ENCODE measurements at places on chromosomes 7 and 10.
A peak's percentile ranks its signal among the peaks of the same experiment; 100 is the strongest.

- no peak for DNase-seq
These were observed 314.2 kb downstream of the ADRA2A start for GRCh38 chr10:111390813-111391563.

GRCh38 chr7:19772841-19773760 is at the start of gene TMEM196:
Gene TMEM196 (minus strand): TSS chr7:19773617. CDS start chr7:19772696, 921 bp downstream.
- DNase-seq = peak; percentile 43

- DNase-seq = no peak
These were observed 108.4 kb upstream of the HPS1 start for GRCh38 chr10:98555021-98555619.

- DNase-seq = no peak
These were observed at the start of gene CLRN3 for GRCh38 chr10:127892743-127893142. Gene CLRN3 (minus strand): TSS chr10:127892941. CDS start chr10:127892784, 157 bp downstream.

- no peak for DNase-seq
These were observed 39.9 kb upstream of the NRBF2 start for GRCh38 chr10:63093227-63093626.

- peak; percentile 50 for DNase-seq
These were observed 189.2 kb upstream of the PODXL start for GRCh38 chr7:131745390-131746248.

GRCh38 chr10:123916775-123917174 is 25.2 kb upstream of the CPXM2 start:
- DNase-seq = no peak

- DNase-seq = peak; percentile 64
These were observed 57.8 kb upstream of the OPALIN start for GRCh38 chr10:96416643-96417042.

- no peak for DNase-seq
These were observed 68.6 kb downstream of the UNCX start for GRCh38 chr7:1301054-1301881.

DNA sequence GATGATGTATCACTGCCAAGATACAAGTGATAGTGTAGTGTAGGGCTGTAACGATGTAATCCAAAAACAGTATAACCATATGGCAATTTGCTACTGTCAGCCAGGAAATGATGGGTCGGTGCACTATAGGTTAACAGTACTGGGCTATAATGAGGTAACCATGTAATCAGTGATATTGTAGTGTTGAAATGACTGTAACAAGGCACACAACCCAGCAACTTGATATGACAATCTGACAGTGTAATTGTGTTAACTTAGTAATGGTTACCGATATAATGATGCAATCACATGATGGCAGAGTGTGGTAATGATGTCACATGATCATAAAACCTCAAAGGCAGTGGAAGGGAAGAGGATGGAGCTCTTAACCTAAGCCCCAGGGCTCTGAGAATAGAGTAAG is 73.8 kb upstream of the SLF2 start:
- no peak for DNase-seq

GRCh38 chr7:42981601-42982000 is 49.4 kb downstream of the MRPL32 start:
- peak; percentile 30 for DNase-seq

DNA sequence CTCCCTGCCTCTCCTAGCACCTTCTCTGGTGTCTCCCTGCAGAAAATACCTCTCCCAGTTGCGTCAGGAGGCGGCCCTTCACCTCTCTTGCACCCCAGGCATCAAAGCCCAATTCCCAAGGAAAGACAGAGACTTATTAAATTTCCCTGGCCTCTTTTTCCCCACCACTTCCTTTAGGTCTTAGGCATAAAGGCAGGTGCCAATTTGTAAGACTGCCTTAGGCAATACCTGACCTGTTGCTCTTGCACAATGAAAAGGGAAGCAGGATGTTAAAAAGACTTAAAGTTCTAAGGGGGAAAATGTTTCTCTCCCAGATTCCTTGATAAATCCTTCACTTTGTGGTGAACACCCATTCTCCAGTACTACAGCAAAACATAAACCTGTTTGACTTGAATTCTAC is 186.7 kb downstream of the SLC25A13 start:
- DNase-seq = no peak

DNA sequence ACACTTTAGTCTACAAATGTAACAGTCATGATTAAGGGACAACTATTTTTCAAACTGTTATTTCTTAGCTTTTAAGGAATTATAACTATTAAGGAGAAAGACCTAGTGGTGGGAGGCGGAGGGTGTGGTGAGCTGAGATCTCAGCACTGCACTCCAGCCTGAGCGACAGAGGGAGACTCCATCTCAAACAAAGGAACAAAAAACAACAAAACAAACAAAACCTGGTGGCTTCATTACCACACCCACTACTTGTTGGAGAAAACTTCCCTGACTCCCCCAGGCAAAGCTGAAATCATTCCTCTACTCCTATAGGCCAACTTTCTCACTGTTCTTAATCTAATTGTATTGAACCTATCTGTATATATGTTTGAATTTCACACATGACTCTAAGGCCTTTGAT is 3.2 kb downstream of the POLR1F start:
- no peak for DNase-seq

GRCh38 chr10:16787361-16787791 is 29.8 kb downstream of the RSU1 start:
- no peak for DNase-seq

- peak; percentile 50 for DNase-seq
These were observed 287.2 kb downstream of the ETV1 start for GRCh38 chr7:13702251-13702650.

GRCh38 chr7:6286486-6286885 is 14.1 kb upstream of the CYTH3 start:
- no peak for DNase-seq

- DNase-seq = no peak
These were observed 43.3 kb upstream of the ECHDC3 start for GRCh38 chr10:11698691-11699549.

DNA sequence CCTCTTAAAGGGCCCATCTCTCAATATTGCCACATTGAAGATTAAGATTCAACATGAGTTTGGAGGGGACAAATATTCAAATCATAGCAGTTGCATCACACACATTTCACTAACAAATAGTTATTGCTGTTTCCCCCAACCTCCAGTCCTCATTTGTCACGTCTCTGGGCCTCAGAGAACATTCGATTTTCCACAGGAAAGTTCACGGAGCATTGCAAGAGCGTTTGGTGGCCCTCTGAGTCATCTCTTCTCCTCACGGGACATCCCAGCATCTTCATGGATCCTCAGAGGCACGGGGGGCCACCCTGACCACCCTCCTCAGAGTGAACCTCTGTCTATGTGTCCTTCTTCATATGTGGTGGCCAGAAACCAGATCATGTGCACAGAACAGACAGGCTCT is 50.3 kb upstream of the CHST15 start:
- no peak for DNase-seq

Data from fibroblast of upper back skin (primary cell).